AG04450 (cell line): ENCODE measurements at places on chromosomes 1 and 21.

DNA sequence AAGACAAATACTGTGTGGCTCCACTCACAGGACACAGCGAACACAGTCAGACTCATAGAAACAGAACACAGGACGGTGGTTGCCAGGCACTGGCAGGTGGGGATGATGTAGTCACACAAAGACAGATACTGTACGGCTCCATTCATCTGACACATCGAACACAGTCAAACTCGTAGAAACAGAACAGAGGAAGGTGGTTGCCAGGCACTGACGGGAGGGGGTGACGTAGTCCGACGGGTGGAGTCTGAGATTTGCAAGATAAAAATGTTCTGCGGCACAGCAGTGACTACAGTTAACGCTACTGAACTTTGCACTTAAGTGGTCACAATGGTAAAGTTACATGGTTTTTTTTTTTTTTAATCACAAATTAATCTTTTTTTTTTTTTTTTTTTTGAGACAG lies 18.7 kb downstream of the C21orf58 start:
- no peak for DNase-seq

DNA sequence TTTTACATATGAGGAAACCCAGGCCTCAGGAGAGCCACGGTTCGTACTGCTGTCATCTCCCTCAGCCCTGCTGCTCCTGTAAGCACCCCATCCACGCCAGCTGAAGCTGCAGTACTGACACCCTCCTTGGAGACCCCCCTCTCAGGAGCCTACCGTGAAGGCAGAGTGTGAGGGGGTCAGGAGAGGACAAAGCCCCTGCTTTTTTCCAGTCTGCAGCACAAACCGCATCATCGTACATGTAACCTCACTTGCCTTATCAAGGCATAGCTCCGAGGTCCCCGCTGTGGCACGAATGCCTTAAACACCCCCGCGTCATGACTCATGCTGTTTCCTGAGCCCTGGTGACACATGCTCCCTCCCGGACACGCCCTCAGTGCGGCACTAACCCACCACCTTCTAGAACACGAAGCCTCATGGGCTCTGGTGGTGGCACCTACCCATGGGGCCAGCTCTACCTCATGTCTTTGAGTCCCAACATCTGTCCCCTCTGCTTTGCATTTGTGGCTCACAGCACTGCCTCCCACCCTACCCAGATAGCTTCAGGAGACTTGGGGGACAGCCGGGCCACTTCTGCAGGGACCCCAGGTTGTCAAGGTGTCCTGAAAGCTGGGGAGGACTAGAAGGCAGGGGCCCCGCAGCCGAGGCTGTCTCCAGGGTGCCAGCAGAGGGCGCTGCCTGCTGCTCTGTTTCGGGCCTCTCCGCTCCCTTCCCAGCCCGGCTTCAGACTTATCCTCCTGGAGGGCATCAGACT lies 4.9 kb downstream of the SH3BGRL3 start:
- peak; percentile 70 for DNase-seq

DNA sequence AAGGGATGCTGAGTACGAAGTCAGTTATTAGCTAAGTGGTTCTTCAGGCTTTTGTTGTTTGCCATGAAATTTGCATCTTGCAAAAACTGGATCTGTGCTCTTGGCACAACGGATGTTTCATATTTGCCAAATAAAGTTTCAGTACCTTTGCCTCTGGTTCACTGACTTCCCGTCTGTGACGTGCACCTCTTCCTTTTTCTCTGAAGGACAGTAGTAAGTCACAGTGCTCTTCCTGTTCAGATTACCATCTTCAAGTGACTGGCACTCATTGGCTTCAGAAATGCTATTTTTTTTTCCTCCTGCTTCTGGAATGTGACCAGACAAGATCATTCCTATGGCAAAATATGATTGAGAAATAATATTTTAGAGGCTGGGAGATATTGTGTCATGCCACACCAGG lies 75.9 kb upstream of the GREM2 start:
- no peak for DNase-seq

GRCh38 chr1:233313434-233314155 lies 13.9 kb upstream of the MAP3K21 start:
- DNase-seq: no peak

GRCh38 chr1:161791904-161792655 lies 26.0 kb downstream of the ATF6 start:
- DNase-seq: no peak

- no peak for DNase-seq
Observed at GRCh38 chr1:235996048-235996785, 68.7 kb downstream of the NID1 start.

DNA sequence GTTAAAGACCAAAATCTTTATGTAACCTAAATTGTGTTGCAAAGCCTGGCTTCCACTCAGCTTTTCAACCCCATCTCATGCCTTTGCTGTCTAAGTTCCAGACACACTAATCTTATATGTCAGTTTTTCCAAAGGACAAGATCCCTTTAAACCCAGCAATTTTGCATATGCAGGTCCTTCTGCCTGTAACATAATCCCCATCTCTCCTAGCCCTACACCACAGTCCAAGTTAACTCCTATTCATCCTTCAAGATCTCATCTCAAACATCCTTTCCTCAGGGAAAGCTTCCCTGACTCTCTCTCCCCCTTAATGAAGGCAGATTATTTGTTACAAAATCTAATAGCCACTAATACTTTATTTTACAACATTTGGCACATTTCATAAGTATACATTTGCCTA lies 366.3 kb downstream of the PLPP3 start:
- DNase-seq: no peak

DNA sequence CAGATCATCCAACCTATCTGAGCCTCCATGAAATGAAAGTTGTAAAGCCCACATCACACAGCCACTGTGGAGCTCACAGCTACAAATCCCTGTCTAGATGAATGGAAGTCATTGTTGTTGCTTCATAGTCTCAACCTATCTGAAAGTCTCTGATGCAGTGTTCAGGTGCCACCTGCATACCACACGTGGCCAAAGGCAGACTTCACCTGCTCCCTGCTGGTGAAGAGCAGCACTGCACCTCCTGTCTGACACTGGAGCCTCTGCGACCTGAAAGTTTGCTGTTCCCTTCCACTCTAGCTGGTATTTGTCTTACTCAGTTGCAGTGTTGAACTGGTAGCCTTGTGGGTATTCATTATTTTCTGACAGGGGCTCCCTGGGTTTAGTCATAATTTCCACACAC lies 18.4 kb downstream of the LORICRIN start:
- no peak for DNase-seq

DNA sequence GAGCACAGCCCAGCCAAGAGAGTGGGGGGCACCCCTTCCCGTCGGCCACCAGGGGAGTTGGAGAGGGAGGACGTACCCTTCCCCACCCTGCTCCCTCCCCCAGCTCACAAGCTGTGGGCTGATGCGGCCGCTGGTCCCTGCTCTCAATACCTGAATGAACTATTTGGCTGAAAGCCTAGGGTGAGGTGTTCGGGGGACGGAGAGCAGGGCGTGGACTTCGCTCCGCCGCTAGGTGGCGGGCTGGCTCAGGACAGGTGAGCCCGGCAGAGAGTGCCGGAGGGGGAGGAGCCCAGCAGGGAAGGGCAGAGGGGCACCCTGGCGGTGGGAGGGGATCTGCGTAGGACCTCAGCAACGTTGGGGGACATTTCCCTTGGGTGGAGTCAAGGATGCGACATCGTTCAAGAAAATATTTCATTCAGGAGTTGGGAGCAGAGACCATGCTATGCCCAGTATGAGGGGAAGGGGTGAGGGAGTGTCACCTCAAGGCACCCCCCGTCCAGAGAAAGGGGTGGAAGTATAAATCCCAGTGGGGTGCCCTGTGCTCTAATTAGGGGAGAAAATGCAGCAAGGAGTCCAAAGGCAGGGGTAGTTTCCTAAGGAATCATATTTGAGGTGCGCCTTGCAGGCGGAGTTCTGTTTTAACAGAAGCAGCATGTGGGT lies 12.0 kb upstream of the RHBG start:
- DNase-seq: no peak

- DNase-seq: no peak
Observed at GRCh38 chr1:10635085-10635896, 160.5 kb downstream of the PEX14 start.

DNA sequence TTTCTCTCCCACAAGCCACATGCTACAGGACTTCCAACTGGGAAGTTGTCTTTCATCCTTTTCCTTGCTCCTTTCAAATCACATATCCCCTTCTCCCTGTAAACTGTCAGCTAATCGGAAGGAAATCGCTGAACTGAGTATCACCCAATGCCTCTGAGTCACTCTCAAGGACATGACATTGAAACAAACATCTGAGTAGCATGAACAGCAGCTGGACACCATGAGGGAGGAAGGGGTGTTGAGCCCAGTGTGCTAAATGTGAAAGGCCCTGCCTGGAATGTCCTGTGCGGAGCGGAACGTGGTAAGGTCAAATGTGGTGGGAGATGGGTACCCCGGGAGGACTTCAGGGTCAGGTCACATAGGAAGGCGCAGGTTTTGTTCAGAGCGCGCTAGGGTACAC lies at the start of gene OR2AJ1:
Gene OR2AJ1 (plus strand): TSS at position 22 of the 400 bp plus-strand sequence. CDS start 8,880 bp downstream, outside the sequence.
- no peak for DNase-seq

DNA sequence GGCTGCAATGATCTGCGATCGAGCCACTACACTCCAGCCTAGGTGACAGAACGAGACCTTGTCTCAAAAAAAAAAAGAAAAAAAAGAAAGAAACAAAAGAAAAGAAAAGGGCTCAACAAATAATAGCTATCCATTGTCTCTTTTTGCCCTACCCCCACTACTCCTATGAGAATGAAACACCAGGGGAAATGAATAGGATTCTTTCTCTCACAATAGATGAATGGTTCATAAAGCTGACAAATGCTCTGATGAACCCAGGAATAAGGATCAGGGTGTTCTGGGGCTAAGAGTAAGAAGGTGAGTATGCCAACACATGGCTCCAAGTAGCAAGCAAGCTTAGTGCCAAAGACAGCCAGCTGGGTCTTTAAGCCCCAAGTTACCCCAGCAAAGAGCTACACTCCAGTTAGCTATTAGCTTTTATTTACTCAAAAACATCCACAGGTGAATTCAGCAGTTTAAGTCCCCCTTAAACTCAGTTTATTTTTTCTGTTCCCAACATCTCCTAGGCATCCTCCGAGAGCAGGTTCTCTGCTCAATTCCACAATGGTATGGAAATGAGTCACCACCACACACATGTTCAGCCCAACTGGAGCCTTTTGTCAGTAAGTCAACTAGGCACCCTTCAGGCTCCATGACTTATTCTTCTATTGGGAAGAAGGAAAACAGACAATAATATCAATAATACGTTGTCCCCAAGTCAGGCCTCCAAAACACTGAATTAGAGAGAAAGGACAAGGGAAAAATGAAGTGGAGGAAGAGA lies 4.2 kb downstream of the ADORA3 start:
- no peak for DNase-seq

DNA sequence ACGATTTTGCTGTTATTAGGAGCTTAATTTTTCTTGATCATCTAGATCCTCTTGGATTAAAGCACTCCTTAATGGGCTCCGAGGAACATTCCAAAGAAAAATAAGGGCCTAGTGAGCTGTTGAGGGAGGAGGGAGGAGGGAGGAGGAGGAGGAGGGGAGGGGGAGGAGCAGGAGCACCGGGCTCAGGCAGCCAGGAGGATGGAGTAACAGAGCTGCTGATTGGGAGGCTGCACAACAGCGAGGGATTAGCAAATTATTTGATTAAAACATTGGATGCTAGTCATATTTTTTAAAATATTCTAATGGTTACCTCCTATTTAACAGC lies 302.1 kb upstream of the RRP15 start:
- DNase-seq: no peak

- no peak for DNase-seq
Observed at GRCh38 chr1:15851210-15852035, 3.9 kb downstream of the SPEN start.

GRCh38 chr1:211742889-211743529 lies 67.6 kb upstream of the NEK2 start:
- no peak for DNase-seq

GRCh38 chr1:199243423-199244061 lies 604.7 kb downstream of the PTPRC start:
- no peak for DNase-seq

GRCh38 chr1:157965584-157965983 lies 27.9 kb upstream of the KIRREL1 start:
- DNase-seq: no peak

- DNase-seq: no peak
Observed at GRCh38 chr1:167663002-167663772, 33.2 kb downstream of the RCSD1 start.

- no peak for DNase-seq
Observed at GRCh38 chr1:230753586-230754251, 6.5 kb downstream of the CAPN9 start.

- no peak for DNase-seq
Observed at GRCh38 chr1:87231703-87232367, 96.8 kb upstream of the LMO4 start.

DNA sequence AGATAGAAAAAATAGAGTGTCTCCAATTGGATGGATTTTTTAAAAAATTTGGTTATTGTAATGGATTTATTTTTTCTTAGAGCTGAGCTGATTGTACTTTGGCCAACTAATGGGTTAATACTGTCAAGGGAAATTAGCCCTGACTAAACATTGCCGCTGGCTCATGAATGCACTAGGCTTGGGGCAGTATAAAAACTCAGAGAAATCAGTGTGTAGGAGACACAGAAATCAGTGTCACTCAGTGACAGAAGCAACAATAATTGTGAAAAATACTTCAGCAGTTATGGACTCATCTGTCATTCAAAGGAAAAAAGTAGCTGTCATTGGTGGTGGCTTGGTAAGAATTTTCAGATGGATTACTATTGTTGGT lies at the start of gene KMO:
Gene KMO (plus strand): TSS at position 217 of the 370 bp plus-strand sequence. CDS start 67 bp downstream, at position 284.
- DNase-seq: no peak

DNA sequence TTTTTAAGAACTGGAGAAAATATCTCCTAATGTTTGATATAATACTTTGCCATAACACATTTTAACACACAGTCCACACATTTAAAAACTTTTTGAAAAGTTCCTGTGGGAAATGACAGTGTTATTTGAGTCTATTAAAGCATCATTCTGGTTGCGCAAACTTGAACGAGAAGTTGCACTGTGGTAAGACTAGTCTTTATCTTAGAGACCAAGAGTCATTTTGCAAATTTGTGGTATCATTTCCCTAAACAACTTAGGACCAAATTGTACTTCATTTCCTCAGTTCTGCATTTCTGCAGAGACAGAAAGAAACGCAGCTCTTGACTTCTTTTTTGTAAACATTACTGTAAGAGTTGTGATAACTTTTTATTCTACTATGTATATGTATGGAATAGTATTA lies at the start of gene RGS18:
Gene RGS18 (plus strand): TSS at position 282 of the 400 bp plus-strand sequence. CDS start 176 bp downstream, outside the sequence.
- no peak for DNase-seq

GRCh38 chr21:44699502-44700001 lies 2.6 kb downstream of the KRTAP10-12 start:
- no peak for DNase-seq

DNA sequence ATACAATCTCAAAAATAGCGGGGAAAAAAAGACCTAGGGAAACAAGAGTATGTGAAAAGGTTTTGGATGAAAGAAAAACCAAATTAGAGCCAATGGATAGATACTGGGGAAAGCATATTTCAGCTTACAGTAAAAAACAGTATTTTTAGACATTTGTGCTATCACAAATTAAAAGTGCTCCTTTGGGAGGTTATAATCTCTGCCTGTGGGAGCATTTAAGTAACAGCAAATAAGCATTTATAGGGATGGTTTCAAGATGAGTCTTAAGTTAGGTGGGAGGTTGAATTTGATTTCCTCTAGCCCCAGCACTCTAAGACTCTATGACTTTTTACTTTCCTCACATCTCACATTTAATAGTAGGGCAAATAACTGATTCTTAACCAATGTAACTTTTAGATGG lies 79.6 kb upstream of the SLFNL1 start:
- DNase-seq: no peak

- no peak for DNase-seq
Observed at GRCh38 chr21:16740511-16740910, 772.3 kb upstream of the CXADR start.
